ENCODE measurements at places on chromosomes 3 and 15.
A peak's percentile ranks its signal among the peaks of the same experiment; 100 is the strongest.

DNA sequence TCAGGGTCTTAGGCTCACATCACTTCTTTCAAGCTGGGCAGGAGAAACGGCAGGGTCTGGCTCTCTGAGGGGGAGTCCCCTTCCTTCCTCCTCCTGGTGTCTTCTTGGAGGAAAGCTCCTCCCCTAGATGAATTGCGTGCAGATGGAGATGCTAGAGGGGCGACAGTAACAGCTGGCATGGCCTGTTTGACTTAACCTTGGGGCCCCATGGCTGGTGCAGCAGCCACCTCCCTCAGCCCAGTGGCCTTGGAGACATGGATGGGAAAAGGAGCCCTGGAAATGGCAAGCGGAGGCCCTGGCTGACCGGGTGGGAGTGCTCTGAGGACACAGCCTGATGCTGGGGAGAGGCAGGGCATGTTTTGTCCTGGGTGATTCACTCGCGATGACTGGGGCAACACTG is 20.2 kb downstream of the PAK6 start:
- no peak for DNase-seq

- DNase-seq, result no peak
Observed at GRCh38 chr15:85479071-85479647, 98.8 kb downstream of the AKAP13 start.

DNA sequence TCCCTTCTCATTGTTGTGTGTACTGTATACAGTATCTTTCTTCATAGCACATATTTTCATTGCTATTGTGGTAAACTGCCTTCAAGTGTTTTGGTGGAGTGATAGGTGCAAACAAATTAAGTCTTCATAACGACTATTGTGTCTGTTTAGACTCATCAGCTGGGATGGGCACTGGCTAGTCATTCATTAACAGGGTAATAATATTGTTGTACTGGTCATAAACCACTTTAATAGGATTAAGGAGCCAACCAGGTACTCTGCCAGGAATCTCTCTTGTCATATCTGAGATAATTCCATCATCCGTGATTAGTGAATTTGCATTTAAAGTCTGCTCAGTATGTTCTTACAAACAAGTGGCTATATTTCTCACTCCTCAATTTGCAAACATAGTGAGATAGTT is 10.2 kb upstream of the TMEM45A start:
- no peak for DNase-seq

- DNase-seq, result no peak
Observed at GRCh38 chr3:144756704-144757440, 785.2 kb downstream of the DIPK2A start.

- DNase-seq, result no peak
Observed at GRCh38 chr3:136042608-136043221, 77.2 kb downstream of the PPP2R3A start.

- no peak for DNase-seq
Observed at GRCh38 chr3:193837347-193837827, 244.4 kb downstream of the OPA1 start.

- peak; percentile 82 for DNase-seq
Observed at GRCh38 chr15:77659350-77660321, 26.9 kb upstream of the LINGO1 start.

DNA sequence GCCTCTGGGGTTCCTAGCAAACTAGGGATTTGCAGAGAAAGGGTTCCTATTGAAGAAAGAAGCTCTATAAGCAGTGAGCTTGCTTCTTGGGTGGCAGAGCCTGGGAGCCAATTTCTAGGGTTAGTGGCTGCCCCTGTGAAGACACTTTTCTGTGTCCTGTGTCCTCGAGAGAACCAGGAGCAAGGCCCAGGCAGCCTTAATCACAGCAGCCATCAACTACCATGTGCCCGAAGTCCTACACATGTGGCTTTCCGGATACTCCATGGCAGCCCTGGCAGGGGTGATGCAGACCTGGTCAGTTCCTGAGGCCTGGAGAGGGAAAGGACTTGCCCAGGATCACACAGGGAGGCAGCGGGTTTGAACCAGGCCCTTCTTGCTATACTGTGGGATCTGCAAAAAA is 27.7 kb upstream of the TSPAN3 start:
- no peak for DNase-seq

GRCh38 chr15:80613762-80614365 is 81.2 kb upstream of the ABHD17C start:
- DNase-seq, result no peak

- DNase-seq, result no peak
Observed at GRCh38 chr15:91895051-91895450, 41.5 kb downstream of the SLCO3A1 start.

- no peak for DNase-seq
Observed at GRCh38 chr15:40328176-40328575, 4.7 kb downstream of the INAFM2 start.

DNA sequence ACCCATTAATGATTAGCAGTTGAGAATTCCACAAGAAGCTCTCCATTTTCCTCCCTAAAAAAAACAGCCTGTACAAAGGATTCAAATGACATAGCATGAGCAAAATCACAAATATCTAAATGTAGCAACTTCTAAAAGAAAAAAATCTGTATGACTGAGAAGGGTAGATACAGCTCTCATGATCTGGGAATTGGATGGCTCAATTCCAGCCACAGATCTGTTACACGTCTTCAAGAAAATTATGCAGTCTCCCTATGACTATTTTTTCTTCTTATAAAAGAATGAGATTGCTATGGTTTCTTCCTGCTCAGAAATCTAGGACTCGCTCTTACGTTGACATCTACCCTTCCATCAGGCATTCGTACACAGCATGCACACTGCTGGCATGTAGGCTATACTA is 71.5 kb downstream of the PLCH1 start:
- no peak for DNase-seq

- peak; percentile 33 for DNase-seq
Observed at GRCh38 chr15:78243491-78243941, 9.2 kb upstream of the ACSBG1 start.

- DNase-seq, result no peak
Observed at GRCh38 chr3:16114429-16114828, 60.1 kb upstream of the GALNT15 start.

DNA sequence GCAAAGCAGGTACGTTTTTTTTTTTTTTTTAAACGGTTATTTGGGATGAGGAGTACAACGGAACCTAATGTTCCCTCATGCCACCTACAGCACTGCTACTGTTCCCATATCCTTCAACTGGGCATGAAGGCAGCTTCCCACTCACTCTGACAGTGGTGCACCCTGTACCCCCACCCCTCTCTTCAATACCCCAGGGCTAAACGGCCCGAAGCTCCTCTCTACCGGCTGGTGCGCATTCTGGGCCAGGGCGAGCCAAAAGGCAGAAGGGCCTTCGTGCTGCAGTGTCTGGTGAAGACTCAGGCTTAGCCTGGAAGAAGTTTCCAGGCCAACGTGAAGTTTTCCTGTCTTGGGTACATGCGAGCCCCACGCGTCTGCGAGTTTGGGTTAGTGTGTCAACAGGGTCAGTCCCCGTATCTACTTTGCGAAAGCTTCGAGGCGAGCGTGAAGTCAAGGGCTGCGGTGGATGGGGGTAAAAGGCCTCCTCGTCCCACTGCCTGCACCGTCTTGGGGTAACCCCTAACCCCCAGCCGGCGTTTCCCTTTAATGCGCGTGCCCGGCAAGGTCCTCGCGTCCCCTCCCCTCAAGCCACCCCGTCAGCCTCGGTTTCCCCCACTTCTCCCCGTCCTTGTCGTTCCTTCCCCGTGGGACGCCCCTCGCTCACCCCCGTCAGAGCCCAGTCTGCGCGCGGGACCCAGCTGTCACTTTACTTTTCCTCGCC is 765 bp upstream of the UBE2E2 start:
- DNase-seq, result no peak

GRCh38 chr3:81643721-81644120 is 117.7 kb downstream of the GBE1 start:
- peak; percentile 11 for DNase-seq

DNA sequence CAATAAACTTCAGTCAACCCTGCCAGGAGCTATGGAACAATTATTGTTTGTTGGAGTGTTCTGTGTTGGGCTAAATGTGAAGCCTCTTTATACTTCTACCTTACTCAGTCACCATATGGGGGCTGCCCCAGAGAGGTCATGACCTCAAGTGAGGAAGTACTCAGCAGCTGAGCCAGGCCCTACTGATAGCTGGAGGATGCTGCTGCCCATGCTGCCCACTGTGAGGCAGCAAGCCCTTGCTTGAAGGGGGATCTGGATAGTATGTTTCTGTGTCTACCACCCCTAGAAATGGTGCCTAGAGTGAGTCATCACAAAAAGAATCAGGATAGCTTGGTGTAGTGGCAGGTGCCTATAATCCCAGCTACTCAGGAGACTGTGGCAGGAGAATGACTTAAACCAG is 4.5 kb upstream of the RPL24 start:
- DNase-seq, result no peak

Measured in transverse colon (tissue), 4 donors.